ENCODE measurements at places on chromosomes 5 and 9. TPM values are rescaled to one million over a fixed set of nuclear protein-coding genes. Genes with fewer than 3 reads are reported as not detected.

GRCh38 chr9:34547960-34548611 lies 25.3 kb upstream of the ENHO start:
- DNase-seq: no peak

DNA sequence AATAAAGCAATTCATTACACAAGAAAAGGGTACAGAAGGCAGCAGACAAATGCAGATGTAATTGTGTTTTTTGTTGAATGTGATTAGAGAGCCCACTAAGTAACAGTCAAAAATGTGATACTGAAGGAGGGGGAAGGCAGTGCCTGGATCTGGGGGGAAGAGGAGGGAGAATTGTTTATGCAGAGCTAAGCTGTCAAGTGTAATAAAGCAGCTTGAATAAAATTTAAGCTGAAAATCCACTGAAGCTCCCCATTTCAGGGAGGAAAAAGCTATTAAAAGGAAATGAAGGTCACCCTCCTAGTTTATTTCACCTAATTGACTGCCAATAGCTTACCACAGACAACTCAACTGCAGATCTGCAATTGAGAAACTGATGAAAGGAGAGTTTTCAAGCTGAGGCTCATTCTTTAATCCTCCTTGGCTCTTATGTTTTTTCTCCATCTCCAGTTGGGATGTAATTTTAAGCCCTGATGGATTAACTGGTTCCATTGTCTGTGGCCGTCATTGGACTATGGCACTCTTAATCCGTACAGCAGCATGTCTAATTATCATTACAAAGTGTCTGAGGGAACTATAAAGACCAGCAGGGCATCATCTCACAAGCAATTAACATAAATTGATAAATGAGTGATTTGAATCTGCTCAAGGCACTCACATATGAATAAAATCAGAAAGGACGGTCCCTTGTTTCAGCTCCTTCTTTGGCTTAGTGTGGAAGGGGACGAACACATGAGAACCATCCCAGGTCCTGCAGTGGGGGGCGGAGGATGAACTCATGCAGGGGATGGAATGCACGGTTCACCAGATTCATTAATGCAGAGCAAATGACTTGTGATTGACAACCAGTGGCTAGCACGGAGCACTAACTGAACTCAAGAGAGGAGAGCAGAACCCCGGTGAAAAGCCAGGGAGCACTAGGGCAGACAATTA lies 38.5 kb downstream of the TLE1 start:
- DNase-seq: no peak

DNA sequence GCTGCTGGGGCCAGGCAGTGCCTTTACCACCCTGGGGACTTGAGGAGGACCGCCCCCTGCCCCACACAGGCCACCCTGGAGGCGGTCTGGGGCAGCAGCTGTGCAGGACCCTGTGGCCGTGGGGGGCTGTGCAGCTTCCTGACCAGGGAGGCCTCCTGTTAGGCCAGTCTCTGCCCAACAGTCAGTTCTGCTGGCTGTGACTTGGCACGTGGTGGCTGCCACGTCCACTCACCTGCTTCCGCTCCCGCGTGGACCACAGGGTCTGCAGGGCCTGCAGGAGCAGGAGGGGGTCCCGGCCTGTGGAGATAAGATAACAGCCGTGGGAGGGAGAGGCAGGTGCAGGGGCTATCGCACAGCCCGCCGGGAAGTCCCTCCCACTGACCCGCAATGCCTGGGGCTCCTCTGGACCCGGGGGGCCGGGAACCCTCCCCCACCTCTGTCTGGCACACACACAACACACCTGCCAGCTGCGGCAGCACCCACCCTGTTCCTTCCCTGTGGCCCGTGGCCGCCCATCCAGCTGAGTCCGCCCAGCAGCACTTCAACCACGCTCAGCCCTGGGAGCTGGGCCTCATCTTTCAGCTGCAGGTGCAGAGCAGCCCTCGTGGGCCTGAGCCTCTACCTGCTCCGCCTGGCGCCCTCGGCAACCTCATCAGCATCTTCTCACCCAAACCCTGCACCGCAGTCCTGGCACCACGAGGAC lies 39.7 kb downstream of the EXD3 start:
- DNase-seq: no peak

GRCh38 chr5:171714261-171714660 lies 71.4 kb upstream of the SMIM23 start:
- no peak for DNase-seq

DNA sequence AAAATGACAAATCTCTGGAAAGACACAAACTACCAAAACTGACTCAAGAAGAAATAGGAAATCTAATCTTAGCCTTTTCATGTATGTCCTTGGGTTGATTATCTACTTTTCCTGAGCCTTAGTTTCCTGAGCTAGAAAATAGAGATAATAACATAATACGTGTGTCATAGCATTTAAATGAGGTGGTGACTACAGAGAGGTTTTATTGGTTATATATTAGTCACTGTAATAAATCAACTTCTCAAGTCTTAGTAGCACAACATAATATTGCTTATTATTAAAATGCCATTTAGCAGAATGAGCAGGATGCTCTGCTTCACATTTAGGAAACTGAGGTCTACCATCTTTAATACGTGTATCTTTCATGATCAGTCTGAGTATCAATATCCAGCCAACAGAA lies 7.1 kb upstream of the PJA2 start:
- DNase-seq: no peak

DNA sequence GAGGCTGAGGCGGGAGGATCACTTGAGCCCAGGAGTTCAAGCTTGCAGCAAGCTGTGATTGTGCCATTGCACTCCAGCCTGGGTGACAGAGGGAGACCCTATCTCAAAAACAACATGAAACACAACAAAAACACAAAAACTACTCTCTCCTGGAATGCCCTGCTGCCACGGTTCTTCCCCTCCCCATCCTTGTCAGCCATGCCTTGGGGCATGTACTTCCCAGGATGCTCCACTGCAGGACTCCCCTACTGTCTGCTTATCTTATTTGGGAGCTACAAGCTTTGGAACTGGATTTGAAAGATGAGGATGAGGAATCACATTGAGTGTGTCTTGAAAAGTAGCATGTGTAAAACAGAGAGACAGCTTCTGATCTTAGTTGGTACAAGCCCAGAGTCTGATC lies 40.1 kb upstream of the KIAA1958 start:
- DNase-seq: no peak

GRCh38 chr9:15461056-15461455 lies 38.4 kb downstream of the SNAPC3 start:
- no peak for DNase-seq

DNA sequence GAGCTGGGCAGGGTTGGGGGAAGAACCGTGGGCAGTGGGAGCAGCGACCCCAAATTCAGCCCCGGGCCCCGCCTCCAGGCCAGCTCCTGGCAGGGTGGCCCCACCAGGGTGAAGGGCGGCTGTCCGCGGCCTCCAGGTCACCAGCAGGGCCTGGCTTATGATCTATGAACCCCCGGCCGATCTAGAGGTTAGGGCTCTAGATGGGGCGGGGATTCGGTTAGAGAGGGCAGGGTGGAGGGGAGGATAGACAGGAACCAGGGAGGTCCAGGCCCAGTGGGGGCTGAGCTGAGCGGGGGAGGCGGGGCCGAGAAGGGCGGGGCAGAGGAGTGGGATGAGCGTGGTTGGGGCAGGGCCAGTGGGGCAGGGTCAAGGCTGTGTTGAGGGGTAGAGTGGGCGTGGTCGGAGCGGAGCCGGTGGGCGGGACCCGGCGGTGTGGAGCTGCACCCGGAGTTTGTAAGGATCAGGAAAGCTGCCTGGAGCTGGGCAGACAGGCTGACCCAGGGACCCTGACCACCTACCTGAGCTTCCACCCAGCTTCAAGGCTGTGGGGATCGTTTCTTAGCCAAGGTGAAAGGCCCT lies 29.3 kb upstream of the OBP2B start:
- no peak for DNase-seq

- no peak for DNase-seq
Observed at GRCh38 chr5:172149073-172149472, 39.0 kb downstream of the STK10 start.

GRCh38 chr9:109182940-109183798 lies 16.1 kb upstream of the FRRS1L start:
- no peak for DNase-seq

DNA sequence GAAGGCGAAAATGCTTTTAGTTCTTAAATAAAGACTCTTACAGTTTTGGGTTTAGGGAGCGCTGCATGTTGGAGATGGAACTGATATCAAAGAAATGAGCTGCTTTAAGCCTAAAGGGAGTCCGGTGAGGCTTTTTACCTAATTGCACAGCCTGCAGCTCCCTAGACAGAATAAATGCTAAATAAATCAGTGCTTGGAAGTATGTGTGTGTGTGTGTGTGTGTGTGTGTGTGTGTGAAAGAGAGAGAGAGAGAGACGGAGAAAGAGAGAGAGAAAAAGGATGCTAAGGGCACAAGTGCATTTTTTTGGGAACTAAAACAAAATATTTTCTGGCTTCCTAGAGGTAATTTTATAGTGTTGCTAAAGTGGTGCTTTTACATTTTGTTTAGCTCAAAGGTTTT lies 88.4 kb downstream of the MTRR start:
- DNase-seq: no peak

DNA sequence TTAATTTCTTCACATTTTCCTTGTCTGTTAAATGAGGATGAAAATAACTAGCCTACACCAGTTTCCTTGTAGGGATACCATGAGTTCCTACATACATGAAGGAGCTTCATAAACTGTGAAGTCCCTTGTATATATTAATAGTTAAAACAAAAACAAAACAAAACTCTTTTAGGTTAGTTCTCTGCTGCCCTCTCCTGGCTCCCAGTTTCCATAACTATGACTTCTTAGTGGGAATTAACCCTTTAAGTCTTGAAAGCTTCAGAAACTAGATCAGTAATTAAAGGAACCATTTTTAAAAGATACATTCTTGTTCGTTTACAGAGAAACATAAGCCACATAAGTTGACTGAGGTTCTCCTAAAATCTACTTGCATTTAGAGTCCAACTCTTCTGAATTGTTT lies 500.0 kb upstream of the C9orf72 start:
- DNase-seq: peak; percentile 27

- peak; percentile 13 for DNase-seq
Observed at GRCh38 chr9:7375013-7375511, 424.5 kb downstream of the DMAC1 start.

GRCh38 chr5:133051061-133051541 lies 712 bp upstream of the HSPA4 start:
- no peak for DNase-seq

DNA sequence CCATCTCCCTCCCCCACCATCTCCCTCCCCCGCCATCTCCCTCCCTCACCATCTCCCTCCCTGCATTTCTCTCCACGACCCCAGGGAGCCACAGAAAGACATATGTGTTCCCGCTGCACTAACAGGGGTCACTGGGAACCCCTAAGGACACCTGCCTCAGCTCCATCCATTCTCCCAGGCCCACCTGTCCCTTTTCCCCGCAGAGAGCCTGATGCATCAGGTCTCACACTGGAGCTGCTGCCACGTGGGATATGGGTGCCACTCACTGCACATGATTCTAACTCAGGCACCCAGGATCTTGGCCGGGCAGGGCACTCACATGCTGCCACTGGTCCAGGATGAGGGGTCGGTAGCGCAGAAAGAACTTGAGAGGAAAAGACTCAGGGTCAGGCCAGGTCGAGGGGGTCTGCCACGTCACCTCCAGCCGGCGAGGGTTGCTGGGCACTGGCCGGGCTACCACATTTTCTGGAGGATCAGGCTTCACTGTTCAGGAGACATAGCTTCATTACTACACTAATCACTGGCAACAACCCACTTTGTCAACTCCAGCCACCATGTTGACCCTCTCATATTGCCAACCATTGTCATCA lies 33.2 kb upstream of the ENHO start:
- DNase-seq: no peak

- DNase-seq: no peak
Observed at GRCh38 chr5:169646856-169647255, 9.8 kb downstream of the DOCK2 start.

- DNase-seq: no peak
Observed at GRCh38 chr9:136003411-136004218, 42.4 kb upstream of the UBAC1 start.

GRCh38 chr9:131635285-131635684 lies 90.0 kb downstream of the PRRT1B start:
- DNase-seq: peak; percentile 85

GRCh38 chr9:113462781-113463286 lies 693 bp upstream of the RGS3 start:
- no peak for DNase-seq

DNA sequence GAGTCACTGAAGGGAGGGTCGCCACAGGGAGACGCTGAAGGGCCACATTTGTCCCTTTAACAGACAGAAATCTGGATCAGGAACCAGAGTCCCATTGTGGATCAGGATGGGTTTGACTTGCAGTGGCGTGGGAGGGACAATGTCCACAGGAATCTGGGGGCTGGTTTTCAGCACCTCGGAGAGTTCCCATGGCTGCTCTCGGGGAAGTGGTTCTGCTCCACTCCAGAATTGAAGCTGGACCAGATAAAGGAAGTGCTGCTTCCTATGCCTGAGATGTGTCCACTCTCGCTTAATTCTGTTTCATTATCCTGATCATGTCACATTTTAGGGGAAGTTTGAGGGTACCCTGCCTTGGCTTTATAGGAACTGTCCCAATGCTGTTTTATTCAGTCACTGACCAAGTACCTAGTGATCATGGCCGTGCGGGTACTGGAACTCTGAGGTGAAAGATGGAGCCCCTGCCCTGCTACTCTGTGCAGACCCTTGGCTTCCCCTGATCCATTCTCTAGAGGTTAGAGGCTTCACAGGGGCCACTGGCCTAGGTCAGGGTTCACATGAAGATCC lies 28.7 kb downstream of the ENHO start:
- no peak for DNase-seq

DNA sequence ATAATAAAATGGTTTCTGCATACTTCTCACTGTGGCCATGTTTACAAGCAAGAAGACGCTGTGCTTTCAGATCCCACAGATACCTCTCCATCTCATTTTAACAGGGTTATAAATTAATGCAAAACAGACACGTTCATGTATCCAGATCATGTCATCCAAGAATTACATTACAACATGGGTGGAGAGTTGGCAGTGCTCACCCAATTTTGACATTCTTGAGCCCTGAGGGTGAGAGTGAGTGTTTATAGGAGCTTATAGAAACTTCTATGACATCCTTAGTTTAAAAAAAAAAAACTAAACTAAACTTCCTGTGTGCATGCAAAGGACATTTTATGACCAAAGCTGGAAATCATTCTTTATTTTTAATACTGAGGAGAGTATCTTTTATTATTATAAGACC lies 9.1 kb downstream of the PRKACG start:
- no peak for DNase-seq

Gene TXNDC8
- total RNA-seq: not detected

Gene PCDHA9
- total RNA-seq: not detected

Gene GABRA1
- not detected for total RNA-seq

Gene LAMC3
- 0.29 TPM for total RNA-seq

Gene IFNB1
- total RNA-seq: not detected

Gene CD14
- not detected for total RNA-seq

Gene CTNND2
- total RNA-seq: 0.12 TPM

Gene NAA35
- total RNA-seq: 22.8 TPM

Gene DMRT3
- 1.4 TPM for total RNA-seq

Gene PHYHD1
- total RNA-seq: 21.2 TPM

Gene DNAI1
- not detected for total RNA-seq

Gene FOXD4L3
- not detected for total RNA-seq

Gene KIF12
- 13.5 TPM for total RNA-seq

Measured in epithelial cell of proximal tubule (primary cell).